ENCODE measurements at places on chromosomes 5 and 9.

- no peak for DNase-seq
Measured at GRCh38 chr5:5239191-5239590, 99.1 kb downstream of the ADAMTS16 start.

GRCh38 chr9:105329719-105330062 lies 85.2 kb downstream of the SLC44A1 start:
- DNase-seq, result peak; percentile 37

- DNase-seq, result peak; percentile 55
Measured at GRCh38 chr9:136488247-136489214, 5.7 kb upstream of the SEC16A start.

DNA sequence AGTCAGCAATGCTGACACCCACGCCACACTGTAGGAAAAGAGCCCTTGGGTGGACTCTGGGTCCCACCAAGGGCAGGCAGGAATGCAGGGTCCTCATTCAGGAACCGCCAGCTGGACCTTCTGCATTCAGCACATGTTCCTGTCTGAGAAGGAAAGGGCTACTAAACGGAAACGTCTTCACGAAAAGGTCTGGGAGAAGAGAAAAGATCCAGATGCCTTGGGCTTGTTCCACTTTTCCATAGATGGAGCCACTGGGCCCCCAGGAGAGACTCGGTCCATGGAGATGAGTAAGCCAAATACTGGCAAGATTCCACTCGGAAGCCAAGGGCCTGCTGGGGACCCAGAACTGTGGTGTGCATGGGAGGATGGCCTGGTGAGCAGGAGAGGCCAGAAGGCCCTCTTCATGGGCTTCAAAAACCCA lies 38.4 kb downstream of the LHFPL2 start:
- DNase-seq, result peak; percentile 88

- DNase-seq, result no peak
Measured at GRCh38 chr9:122286764-122287163, 22.1 kb downstream of the MRRF start.

GRCh38 chr5:79962575-79963222 lies 28.4 kb downstream of the MTX3 start:
- DNase-seq, result peak; percentile 43

DNA sequence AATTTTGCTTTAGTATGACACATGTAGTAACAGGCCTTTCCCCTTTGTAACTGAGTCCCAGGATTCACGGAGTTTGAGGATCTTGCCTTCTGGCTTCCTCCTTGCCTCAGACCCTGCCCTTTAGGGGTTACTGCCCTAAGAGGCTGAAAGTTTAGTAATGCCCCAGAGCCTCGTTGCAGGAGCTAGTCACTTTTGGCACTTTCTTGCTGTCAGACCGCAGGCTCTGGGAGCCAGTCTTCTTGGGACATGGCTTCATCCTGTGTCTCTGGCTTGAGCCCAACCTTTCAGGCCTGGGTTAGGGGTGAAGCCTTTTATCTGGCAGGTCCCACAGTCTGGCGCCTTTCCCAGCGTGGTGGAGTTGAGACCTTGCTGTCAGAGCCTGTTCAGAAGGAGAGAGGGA lies 185.6 kb upstream of the DMRT1 start:
- peak; percentile 49 for DNase-seq

- no peak for DNase-seq
Measured at GRCh38 chr9:16064771-16065170, 511.9 kb downstream of the CCDC171 start.

GRCh38 chr5:83151821-83152220 lies 74.5 kb downstream of the XRCC4 start:
- DNase-seq, result peak; percentile 38

DNA sequence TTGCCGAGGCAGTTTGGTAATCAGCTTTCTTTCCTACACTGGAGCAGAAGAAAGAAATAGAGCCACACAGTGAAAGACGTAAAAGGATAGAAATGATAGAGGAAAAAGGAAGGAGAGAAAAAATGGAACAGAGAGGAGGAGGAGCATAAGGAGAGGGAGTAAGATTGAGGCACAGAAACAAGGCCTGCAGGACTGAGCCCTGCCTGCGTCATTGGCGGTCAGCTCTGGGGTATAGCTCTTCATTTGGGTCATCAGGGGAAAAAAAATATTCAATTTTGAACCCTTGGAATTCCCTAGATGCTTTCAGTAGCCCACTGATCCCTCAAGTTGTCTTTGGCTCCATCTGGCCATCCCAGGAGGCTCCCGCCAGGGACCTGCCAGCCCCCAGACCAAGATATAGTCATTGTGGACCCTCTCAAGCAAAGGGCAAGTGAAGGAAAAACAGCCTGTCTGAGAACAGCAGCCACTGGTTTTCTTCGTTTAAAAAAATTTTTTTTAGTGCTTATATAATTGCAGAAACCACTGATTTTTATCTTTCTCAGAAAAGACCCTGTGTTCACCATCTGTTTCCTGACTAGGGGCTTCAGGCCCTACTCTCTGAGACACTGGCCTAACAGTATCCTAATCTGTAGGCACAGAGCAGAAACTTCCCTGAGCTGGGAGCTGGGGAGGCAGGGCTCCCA lies 31.3 kb upstream of the MATR3 start:
- no peak for DNase-seq

GRCh38 chr5:126456217-126456820 lies 33.1 kb downstream of the GRAMD2B start:
- DNase-seq, result no peak

GRCh38 chr5:138677782-138678181 lies 75.4 kb upstream of the CTNNA1 start:
- no peak for DNase-seq

GRCh38 chr9:115116421-115117284 lies 1.3 kb downstream of the TNC start:
- DNase-seq, result no peak

- DNase-seq, result no peak
Measured at GRCh38 chr5:29170599-29170998, 2022.9 kb upstream of the CDH6 start.

DNA sequence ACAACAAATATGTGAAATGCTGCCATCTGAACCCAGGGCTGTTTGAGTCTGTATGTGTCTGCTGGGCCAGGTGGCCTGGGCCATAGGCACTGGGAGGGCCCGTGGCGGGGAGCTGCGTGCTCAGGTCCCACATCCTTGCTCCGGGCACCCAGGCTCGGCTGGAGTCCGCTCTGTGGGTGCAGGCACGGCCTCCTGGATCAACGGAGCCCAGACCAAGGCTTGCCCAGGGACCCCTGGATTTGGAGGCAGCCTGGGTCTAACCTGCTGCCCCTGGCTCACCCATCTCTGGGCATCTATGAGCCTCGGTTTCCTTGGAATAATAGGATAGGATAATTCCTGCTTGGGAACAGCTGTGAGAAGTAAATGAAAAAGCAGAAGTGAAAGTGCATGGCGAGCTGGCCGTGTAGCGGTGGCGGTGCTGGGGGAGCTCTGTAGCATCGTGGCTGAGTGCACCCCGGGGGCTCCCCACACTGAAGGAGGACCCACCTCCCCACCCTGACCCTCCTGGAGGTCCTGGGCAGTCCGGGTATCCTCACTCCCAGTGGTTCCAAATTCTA lies 1.2 kb downstream of the CDHR2 start:
- DNase-seq, result no peak

DNA sequence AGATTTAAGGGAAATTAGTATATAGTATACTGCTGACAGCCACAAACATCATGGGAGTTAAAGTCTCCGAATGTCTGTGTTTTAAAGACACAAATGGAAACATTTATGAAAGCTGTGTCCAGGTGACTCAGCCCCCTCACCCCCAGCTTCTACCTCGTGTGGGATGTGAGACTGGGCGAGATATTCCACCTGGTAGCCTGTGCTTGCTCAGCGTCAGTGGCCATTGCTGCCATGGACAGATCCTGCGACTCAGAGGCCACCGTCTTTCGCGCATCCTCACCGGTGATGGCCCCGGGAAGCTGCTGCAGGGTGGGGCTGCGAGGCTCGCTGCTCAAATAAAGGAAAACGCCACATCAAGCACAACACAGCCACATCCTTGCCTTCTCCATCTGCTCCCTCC lies 31.2 kb upstream of the EXOC3 start:
- no peak for DNase-seq

- DNase-seq, result no peak
Measured at GRCh38 chr9:136726631-136727191, 14.3 kb downstream of the DIPK1B start.

DNA sequence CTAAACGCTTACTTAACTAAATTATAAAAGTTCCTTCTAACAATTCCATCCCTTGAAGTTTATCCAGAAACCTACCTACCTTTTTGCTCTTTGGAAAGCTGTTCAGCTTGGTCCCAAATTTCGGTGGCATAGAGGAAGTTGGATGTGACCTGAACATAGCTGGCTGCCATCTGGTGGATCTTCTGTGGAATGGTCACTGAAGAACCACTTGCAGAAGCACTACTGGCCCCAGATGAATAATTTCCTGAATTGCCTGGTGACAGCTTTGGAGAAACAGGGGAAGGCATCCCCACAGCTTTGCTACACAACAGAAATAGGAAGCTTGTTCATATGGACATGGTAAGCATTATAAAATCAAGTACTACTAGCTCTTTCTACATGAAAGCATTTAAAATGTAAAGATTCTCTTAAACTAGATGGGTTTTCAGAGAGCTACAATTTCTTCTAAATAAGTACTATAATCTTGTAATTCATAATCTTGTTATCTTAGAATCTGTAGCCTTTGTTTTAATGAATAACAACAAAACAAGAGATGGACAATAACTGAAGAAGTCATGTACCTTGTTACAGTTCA lies 9.9 kb downstream of the LEAP2 start:
- peak; percentile 82 for DNase-seq

GRCh38 chr9:35552376-35552775 lies 52.7 kb upstream of the TESK1 start:
- DNase-seq, result no peak

GRCh38 chr5:1503241-1504068 lies 20.3 kb downstream of the LPCAT1 start:
- DNase-seq, result no peak

DNA sequence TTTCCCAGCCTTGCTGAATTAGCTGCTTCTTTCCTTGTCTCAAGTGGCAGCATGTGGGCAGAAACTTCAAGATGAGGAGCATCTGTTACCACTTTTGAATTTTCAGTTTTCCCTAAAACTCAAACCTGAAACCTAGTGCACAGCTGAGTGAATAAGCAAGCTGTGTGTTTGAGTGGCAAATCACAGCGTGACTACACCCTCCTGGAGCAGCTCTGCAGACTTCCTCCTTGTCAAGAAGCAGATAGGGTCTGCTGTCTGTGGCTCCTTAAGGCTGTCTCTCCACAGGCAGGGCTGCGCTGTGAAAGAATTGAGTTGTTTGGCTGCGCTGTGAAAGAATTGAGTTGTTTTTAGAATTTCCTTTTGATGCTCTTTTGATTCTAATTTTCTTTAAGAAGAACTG lies 179.7 kb upstream of the HAPLN1 start:
- no peak for DNase-seq

- no peak for DNase-seq
Measured at GRCh38 chr9:72601615-72602014, 80.2 kb downstream of the TMC1 start.

GRCh38 chr9:114985959-114986501 lies 55.6 kb upstream of the TNFSF8 start:
- DNase-seq, result no peak

- peak; percentile 83 for DNase-seq
Measured at GRCh38 chr5:145681686-145682085, 153.5 kb downstream of the PRELID2 start.

DNA sequence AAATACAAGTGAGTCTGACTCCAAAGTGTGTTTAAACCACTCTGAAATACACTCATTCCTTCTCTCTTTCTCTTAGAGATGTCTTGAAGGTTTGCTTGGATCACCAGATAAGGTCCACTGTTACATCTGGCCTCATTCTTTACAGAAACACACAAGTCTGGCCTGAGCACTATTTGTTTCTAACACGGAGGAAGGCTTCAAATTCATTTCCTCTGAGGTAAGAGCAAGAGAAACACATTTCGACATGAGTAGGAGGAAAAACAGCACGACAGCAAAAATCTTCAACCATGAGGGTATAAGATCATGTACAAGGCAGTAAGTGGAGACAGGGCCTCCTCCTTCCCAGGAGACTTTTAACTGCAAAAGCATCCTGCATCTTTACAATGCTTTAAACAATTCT lies 8.0 kb downstream of the SIL1 start:
- peak; percentile 91 for DNase-seq

DNA sequence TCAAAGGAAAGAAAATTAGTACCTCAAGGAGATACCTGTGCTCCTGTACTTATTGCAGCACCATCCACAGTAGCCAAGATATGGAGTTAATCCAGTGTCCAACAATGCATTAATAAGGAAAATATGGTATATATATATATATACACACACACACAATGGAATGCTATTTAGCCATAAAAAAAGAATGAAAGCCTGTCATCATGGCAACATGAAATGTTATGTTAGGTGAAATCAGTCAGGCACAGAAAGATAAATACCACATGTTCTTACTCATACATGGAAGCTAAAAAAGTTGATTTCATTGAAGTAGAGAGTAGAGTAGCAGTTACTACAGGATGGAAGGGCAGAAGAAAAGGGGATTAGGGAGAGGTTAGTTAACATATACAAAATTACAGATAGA lies 601.5 kb downstream of the ANXA1 start:
- DNase-seq, result no peak

DNA sequence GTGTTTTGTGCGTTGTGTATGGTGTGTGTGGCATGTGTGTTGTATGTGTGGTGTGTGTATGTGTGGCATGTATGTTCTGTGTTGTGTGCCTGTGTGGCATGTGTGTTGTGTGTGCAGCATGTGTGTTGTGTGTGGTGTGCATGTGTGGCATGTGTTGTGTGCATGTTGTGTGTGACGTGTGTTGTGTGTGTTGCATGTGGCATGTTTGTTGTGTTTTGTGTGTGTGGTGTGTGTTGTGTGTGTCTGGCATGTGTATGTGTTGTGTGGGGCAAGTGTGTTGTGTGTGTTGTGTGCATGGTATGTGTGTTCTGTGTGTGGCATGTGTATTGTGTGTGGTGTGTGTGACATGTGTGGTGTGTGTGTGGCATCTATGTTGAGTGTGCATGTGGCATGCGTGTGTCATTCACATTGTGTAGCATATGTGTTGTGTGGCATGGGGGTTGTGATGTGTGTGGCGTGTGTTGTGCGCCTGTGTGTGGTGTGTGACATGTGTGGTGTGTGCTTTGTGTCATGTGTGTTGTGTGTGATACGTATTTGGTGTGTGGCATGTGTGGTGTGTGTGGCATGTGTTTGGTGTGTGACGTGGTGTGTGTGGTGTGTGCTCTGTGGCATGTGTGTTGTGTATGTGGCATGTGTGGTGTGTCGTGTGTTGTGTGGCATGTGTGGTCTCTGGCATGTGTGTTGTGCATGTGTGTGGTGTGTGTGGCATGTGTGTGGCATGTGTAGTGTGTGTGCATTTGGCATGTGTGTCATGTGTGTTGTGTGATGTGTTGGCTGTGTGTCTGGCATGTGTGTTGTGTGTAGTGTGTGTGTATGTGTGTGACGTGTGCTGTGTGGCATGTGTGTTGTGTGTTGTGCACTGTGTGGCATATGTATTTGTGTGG lies 46.6 kb upstream of the IRX4 start:
- DNase-seq, result no peak

DNA sequence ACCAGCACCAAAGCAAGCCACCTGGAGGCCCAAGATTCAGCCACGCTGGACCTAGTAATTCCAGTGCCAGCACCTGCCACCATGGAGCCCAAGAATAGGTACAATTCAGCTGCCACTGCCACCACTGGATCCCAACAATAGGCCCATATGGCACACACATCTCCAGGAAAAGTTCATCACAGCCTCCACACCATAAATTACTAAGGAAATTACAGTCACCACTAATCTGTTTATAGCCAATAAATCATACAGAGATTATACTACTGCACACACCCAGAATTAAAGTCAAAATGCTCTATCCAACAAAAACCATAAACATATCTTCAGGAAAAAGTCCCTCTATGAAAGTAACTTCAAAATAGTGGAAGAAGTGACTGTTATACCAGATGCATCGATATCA lies 242.8 kb downstream of the SPATA31D1 start:
- no peak for DNase-seq

GRCh38 chr9:92094655-92095054 lies 20.6 kb downstream of the SPTLC1 start:
- peak; percentile 24 for DNase-seq
